ENCODE measurements at places on chromosomes 5 and 9.

DNA sequence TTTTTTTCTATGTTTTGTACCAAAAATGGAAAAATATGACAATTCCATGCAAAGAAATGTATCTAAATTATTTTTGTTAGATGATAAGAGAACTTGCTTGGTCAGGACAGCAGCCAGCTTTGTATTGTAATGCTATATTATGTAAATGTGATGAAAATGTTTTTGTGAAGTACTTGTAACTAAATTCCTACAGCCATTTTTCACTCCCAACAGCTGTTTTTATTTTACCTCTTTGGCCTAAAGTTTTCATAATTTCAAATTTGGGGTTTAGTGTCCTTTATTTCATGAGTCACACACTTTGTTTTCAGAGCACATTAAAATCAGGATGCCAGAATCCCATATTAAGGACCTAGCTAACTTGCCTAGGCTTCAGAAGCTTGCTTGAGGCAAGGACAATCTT, 64.1 kb downstream of the WDR41 start:
- DNase-seq, result no peak

GRCh38 chr5:33330426-33330825, 110.3 kb upstream of the TARS1 start:
- DNase-seq, result no peak

GRCh38 chr9:87564111-87564510, 66.4 kb downstream of the DAPK1 start:
- no peak for DNase-seq

DNA sequence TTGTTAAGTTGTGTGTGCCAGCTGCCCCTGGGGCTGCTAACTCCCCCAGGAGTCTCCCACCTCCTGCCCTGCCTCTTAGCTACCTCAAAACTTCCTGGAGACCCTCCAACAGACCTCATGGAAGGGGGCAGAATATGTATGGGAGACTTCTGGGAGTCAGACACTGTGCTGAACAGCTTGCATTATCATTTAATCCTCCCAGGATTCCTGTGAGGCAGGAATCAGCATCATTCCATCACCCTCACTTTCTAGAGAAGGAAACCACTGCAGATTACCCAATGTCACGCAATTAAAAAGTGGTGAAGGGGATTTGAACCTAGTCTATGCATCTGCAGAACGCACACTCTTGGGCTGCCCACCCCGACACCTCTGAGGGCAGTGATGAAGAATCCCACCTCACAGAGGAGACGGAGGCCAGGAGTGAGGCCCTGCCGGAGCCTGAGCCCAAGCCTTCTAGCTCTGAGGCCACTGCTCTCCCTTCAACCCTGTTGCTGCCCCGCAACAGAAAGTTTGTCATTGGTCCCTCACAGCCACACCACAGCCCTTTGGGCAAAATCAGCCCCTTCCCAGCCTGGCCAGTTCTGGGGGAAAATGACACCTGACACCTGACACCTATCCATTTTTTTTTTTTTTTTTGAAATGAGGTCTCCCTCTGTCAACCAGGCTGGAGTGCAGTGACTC, 30.3 kb upstream of the IL17B start:
- DNase-seq, result no peak

GRCh38 chr9:96089452-96090085, 212.4 kb downstream of the HSD17B3 start:
- DNase-seq, result no peak

DNA sequence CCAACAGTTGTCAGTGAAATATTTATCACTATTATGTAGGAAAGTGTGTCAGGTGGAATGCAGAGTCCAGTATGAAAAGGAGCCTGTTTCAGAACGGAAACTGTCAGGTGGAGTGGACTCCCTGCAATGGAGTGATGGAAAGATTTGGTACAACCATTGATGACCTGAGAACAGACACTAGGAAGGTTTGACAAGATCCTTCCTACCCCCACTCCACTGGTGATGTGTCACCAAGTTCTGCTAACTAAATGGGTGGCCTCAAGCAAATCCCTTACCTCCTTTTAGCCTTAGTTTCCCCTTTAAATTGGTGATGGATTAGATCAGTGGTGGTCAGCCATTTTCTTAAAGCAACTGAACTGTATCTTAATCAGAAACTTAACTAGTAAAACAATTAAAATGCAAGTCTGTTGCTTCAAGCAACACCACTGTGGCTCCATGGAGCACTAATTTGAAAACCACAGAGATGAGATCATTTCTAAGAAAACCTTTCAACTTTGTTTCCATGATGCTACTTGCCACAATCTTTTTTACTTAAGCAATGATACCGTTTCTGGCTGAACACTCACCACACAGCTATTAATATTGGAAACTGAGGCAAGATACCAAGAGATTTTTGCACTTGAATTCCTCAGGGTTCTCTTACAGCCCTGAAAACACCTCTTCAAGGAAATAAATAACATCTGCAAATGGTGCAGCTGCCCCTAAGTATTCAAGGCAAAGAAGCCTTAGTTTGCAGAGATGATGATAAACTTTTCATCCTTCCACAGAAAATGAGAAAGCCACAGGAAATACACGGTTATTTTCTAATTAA, 140.6 kb downstream of the ERCC6L2 start:
- no peak for DNase-seq

DNA sequence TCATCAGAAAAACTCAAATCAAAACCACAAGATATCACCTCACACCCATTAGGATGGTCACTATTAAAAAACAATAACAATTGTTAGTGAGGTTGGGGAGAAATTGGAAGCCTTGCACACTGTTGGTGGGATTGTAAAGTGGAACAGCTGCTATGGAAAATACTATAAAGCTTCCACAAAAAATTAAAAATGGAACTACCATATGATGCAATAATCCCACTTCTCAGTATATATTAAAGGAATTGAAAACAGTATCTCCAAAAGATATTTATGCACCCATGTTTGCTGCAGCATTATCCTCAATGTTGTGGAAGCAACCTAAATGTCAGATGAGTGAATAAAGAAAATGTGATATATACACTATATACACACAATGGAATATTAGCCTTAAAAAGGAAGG, 14.5 kb upstream of the ADRA1B start:
- DNase-seq, result no peak

DNA sequence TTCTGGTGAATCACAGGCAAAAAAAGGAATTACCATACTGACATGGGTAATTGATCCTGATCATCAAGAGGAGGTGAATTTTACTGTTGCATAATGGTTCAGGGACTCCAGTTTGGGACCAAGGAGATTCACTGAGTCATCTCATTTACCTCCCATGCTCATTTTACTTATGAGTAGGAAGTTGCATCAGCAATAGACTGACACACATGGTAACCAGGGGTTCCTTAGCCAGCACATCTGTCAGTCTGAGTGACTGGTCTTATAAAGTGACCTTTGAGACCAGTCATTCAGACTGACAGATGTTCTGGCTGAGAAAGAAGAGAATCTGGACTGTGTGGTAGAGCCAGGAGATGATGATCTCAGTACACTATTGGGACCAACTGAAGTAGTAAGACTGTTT, 384.6 kb upstream of the CD180 start:
- no peak for DNase-seq

DNA sequence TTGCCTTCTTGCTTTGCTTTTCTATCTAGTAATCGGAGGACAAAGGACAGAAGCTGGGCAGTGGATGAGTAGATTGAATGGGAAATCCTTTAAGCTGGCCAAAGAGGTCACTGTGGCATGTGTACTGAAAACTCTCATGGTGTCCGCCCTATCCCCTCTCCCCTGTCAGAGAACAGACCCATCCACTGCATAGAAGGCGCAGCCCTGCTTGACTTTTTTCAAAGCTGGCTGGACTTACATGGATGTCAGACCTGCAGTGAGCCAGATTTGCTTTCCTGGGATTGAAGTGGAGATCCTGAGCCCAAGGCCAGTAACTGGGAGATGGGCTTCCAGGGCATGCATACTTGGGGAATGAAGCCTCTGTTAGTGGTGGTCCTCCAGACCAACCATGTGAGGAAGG, 329.5 kb downstream of the TRPM3 start:
- DNase-seq, result no peak

DNA sequence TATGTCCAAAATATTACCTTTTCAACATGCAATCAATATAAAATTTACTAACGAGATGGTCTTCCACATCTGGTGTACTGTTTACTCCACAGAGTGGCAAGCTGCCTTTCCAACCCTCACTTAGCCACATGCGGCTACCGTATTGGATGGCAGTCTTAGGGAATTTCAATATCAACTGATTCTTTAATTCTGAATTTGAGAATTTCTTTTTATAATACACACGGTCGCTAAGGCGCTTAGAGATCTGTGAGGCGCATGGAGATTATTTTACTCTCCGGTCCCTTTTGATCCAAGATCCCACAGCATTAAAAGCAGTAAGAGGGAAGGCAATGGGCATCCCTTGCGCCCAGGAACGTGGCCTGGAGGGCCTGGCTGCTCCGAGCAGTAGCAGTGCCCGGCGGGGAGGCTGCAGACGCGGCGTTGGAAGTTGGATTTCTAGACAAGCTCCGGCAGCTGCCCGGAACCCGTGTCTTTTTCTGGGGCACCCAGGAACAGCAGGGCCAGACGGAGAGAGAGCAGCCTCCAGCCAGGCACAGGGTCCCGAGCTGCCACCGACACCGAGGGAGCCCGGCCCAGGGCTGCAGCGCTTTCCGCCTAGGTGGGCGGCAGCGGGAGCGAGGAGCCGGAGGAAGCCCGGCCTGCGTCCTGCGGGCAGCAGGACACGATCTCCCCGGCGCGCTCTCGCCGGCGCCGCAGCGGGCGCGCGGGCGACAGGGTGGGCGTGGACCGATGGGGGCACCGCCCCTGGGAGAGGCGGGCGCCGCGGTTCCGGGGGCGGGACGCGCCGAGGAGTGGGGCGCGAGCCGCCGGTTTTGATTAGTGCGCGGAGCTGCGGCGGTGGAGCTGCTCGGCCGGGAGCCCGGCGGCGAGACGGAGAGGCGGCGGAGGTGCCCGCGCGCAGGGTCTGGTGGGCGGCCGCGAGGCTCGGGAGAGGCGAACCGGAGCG, at the start of gene UGCG:
Gene UGCG (plus strand): TSS at position 819 of the 946 bp plus-strand sequence. CDS start 402 bp downstream, outside the sequence.
- DNase-seq, result peak; percentile 96

- DNase-seq, result no peak
Measured at GRCh38 chr9:130493476-130493875, 48.7 kb downstream of the ASS1 start.

- peak; percentile 32 for DNase-seq
Measured at GRCh38 chr9:127128341-127129072, 6.1 kb upstream of the ANGPTL2 start.

DNA sequence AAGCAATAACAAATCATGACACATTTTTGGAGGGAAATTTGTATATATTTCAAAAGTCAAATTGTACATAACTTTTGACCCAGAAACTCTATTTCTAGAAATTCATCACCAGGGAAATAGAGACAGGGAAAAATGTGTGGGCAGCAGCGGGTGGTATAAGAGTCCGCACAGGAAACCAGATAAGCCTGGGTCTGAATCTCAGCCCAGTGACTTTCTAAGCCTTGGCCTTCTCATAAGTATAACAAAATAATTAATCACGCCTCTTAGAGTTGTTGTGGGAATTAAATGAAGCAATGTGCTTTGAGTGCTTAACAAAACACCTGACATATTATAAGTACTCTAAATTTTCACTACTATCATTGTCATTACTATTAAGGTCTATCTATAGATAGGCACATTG, 149.2 kb upstream of the DAP start:
- DNase-seq, result no peak

GRCh38 chr5:173693670-173694069, 77.2 kb upstream of the BOD1 start:
- DNase-seq, result no peak

GRCh38 chr5:113123618-113124017, 147.0 kb downstream of the DCP2 start:
- peak; percentile 4 for DNase-seq

DNA sequence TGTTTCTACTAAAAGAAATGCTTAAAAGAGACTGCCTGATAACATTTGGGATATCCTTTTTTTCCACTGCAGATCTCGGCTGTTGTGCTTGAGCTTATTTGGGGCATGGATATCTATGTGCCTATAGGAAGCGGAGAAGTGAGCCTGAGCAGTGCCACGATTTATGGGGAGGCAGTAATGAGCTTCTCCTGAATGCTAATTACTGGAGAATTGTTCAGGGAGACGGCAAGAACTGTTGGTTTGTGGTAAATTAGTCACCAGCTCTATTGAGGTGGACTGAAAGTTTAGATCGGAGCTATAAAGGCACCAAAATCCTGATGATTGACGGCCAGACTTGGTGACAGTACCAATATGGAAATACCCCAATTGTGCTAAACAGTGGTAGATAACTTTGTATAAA, 186.5 kb downstream of the ARHGEF28 start:
- DNase-seq, result no peak

DNA sequence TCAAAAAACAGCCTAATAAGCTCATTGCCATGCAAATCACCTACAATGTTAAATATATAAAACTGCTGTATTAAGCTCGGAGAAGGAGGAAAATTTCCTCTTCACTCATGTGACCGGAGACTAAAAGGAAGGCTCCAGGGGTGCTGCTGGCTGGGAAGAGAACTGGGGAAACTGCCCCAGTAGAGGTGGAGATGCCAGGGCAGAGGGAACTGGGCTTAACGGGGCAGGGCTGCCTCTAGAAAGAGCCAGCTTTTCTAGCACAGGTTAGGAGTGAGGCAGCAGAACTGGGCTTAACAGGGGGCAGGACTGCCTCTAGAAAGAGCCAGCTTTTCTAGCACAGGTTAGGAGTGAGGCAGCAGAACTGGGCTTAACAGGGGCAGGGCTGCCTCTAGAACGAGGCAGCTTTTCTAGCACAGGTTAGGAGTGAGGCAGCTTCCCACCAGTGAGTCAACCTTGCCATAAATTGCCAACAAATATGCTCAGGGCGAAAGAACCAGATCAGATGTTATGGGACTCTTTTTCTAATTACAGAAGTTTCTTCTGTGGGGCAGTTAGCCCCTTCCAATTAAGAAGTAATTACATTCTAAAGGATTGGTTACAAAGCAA, 115.3 kb downstream of the FANCC start:
- no peak for DNase-seq

GRCh38 chr5:170612256-170612678, 108.4 kb downstream of the KCNIP1 start:
- no peak for DNase-seq

DNA sequence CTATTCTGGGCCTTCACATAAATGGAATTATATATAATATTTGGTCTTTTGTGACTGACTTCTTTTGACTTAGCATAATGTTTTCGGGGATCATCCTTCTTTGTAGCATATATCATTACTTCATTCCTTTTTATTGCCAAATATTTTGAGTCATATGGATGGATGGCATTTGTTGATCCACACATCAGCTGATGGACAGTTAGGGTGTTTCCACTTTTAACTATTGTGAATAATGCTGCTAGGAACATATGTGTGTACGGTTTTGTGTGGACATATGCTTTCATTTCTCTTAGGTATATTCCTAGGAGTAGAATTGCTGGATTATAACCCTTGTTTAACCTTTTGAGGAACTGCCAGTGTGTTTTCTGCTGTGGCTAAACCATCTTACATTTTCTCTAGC, 249.6 kb downstream of the FANCC start:
- no peak for DNase-seq

- no peak for DNase-seq
Measured at GRCh38 chr5:5483880-5484598, 61.6 kb downstream of the ICE1 start.

All from NCI-H226 (cell line).